ENCODE measurements at places on chromosomes 13 and 19. TPM values are rescaled to one million over a fixed set of nuclear protein-coding genes. Genes with fewer than 3 reads are reported as not detected.

DNA sequence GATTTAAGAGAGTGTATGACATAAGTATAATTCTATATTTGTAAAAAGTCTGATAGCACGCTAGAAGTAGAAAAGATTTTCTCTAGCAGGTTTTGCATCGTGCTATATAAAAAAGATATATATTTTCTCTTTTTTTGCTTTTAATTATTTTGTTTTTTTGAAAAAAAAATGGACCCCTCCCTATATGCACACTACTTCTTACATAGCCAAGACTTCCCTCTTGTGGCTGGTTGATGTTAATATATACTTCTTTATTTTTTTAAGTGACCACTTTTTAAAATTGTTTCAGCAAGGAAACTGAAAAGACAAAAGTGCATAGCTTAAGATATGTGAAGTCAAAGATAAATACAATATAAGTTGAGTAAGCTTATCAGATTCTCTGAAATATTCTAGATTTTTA lies 1202.8 kb downstream of the DIAPH3 start:
- DNase-seq, result no peak

- DNase-seq, result no peak
Measured at GRCh38 chr19:16851031-16851712, 22.0 kb downstream of the SIN3B start.

DNA sequence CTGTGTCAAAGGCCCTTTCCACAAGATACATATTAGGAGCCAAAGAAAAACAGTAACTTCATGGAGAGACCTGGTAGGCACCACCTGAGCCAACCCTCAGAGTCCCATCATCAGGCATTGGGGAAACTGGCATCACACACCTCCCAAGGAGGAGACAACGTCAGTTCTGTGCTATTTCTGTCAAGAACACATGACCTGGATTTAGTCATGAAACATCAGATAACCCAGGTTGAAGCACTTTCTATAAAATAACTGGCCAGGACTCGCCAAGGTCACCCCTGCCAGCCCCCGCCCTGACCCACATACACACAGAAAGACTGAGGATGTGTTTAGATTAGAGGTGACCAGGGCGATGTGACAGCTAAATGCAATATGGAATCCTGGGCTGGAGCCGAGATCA lies 35.6 kb downstream of the COL4A1 start:
- DNase-seq, result no peak

DNA sequence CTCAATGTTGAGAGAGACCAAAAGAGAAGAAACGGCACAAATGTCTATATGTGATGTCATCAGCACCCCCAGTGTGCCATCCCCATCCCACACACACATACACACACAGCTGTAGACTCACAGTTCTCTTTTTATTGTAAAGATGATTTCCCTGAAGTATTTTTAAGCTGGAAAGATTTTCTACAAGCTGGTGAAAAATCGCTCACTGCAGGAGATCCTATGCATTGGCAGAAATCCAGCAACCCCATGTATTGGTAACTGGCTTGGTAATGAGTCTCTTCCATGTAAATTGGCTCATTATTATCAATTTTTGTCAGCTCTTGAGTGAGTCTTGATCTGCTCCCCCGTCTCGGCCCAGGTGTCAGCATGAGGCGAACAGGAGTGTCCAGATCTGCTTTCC lies 107.1 kb upstream of the UQCRFS1 start:
- DNase-seq, result no peak

- no peak for DNase-seq
Measured at GRCh38 chr13:83827338-83827737, 54.9 kb downstream of the SLITRK1 start.

DNA sequence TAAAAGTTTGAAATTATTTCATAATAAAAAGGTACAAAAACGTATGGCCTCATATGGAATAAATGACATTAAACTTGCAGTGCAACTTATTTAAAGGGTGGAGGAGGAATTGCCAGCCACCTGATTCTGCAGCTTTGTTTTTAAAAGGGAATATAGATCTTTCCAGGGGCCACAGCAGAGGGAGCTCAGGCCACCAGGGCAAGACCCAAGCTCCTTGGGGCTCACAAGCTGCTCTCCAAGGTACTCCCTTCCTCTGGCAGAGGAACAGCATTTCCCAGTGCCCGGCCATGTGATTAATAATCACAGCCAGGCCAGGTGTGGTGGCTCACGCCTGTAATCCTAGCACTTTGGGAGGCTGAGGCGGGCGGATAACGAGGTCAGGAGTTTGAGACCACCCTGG lies 6.2 kb downstream of the ACOD1 start:
- no peak for DNase-seq

GRCh38 chr19:19568802-19569756 lies 31.0 kb downstream of the CILP2 start:
- no peak for DNase-seq

- DNase-seq, result peak; percentile 39
Measured at GRCh38 chr19:7909471-7910067, 5.1 kb upstream of the TGFBR3L start.

DNA sequence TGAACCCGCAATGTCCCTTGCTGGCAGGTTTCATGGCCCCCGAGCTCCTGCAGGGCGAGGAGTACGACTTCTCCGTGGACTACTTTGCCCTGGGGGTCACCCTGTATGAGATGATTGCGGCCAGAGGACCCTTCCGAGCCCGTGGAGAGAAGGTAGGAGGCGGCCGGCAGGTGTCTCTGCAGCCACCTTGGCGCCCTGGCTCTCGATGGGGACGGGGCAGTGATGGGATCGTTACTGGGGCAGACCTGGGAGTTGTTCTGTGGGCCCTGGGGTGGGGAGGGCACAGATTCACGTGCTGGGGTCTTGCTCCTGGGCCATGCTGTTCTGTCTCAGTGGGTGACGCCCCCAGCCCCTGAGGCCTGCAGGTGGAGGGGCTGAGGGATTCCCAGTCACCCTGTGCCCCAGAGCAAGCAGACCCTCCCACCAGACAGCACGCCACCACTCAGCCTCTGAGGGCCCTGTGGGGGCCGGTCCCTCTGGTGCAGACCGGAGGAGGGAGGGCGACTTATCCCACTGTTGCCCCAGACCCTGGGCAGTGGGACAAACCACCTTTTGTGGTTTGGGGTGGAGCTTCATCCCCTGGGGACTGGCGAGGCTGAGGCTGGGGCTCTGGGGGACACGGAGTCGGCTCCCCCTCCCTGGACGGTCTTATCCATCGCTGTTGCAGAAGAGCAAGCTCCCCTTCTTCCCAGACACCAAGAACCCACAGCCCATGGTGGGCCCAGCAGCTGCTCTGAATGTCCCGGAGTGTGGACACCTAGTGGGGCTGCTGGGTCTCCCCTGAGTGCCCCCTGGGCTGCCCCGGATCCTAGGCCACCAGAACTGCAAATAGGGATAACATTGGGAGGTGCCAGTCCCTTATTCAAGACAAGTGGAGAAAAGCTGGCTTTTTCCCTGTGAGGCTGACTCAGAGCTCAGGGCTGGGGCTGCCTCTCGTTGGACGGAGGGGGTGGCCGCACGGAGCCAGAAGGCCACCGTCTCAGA lies 27.5 kb upstream of the TMEM255B start:
- DNase-seq, result no peak

The PPP1R12C gene
- total RNA-seq, result 61.5 TPM
